Iris pigment epithelial cell (primary cell): ENCODE measurements at places on chromosomes 2 and 18.

DNA sequence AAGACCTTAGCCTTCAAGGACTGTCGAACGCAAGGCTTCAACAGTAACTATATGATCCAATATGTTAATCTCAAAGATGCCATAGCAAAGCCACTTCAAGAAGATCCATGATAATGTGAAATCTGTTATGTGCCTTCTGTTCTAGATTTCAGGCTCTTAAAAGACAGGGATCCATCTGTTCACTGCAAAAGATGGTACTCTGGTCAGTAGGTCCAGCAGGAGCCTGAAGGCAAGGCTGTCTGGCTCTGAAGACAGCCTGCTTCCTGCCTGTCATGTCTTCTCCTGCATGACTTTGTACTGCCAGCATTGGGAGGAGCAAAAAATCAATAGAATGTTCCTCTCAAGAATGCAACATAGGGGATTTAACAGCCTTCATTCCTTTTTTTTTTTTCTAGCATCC is 270.8 kb upstream of the PARD3B start:
- no peak for DNase-seq

- DNase-seq, result no peak
Observed at GRCh38 chr2:231336700-231337099, 58.8 kb upstream of the B3GNT7 start.

GRCh38 chr2:230737300-230737699 is 24.7 kb downstream of the CAB39 start:
- DNase-seq, result no peak

DNA sequence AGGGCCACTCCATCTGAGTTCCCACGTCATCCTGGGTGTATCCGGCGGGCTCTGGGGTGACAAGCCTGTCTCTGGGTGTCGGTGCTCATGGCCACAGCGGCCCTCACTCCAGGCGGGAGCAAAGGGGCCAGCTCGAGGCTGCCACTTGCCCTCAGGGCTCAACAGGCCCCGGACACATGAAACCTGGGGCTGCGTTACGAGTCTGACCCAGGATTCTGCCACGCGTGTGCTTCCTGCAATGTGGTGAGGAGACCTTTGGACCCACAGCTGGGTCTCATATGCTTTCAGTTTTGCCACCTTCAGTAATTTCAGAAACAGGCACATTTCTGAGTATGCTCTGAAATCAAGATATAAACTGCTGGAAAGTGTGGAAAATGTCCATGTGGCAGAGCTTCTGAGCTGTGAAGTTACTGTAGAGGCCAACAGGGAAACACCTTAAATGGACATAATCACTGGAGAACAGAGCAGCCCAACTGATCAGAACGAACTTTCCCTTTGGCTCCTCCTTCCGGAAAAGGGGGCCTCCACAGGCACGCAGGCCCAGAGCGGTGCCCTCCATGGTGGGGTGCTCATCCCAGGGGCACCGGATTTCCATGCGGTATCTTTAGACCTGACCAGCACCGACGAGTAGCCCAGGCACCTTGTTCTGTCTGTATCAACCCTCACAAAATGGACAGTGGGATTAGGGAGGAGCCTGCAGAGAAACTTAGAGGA is 14.1 kb downstream of the PER2 start:
- DNase-seq, result no peak

DNA sequence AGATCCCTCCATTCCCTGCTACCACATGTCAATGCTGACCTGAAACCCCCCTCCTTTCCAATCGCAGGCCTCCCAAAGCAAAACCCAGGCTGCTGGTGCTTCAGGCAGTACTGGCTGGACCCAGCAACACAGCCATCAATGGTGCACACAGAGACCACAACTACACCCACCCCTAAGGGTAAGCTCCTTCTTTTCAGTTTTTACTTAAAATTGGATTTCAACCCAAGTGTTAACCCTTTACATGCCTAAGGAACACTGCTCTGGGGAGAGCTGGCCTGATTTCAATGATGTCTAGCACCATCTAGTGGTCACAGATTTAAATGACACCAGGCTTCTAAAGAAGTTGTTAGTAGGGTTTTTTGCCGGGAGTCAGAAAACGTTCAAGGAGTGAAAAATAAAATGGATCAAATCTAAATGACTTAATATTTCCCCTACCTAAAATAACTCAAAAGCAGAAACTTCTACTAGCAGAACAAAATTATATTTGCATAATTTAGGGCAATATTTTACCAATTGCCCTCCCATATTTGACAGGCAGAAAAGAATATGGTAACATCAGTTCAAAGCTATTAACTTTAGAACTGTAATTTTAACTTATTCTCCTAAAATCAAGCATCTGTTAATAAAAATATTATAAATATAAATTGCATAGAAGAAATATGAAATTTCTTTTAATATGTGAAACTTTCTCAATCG is 24.6 kb downstream of the FECH start:
- peak; percentile 58 for DNase-seq

DNA sequence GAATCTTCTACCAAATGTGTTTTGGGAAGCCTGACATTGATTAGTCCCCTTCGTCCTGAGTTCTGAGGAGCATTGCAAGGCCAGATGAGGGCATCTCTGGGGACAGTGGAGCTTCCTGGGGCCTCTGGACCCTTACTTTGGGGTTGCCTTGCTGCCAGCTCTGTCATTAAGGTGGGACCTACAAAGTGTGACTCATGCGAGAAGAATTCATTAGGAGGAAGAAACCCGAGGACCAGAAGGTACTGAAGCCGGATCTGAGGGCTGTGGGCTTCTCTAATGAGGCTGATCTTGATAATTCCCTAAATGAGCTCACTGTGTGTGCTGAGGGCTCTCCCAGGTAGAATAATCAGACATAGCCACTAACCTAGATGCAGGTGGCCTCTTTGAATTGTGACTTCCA is 695 bp upstream of the SCYGR2 start:
- DNase-seq, result no peak

DNA sequence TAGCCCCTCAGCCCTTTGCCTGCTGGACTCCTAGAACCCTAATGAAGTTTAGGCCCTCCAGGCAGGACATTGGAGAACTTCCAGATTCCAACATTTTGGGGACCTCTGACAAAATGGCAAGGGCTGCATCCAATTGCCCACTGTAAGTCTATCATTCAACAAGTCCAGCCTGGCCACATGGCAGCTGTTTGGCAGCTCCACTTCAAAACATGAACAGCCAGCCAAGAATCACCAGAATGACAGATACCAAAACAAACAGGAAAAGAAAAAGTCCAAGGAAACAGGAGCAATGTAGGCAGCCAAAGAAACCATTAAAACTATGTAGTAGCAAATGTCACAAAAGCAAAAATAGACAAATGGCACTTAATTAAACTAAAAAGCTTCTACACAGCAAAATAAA is 25.5 kb downstream of the SLC4A5 start:
- no peak for DNase-seq

- DNase-seq, result no peak
Observed at GRCh38 chr18:46809145-46809544, 52.3 kb upstream of the ST8SIA5 start.

- peak; percentile 47 for DNase-seq
Observed at GRCh38 chr2:109260886-109261700, 132.1 kb downstream of the SH3RF3 start.

DNA sequence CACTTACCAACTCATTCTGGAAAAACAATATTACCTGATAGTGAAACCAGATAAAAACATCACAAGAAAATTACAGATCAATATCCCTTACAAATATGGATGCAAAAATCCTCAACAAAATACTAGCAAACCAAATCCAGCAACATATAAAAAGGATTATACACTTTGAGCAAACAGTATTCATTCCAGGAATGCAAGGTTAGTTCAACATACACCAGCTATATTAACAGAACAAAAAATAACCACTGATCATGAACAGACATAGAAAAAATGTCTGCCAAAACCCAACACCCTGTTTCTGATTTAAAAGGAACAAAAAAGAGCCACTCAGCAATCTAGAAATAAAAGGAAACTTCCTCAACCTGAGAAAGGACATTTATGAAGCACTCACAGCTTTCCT is 62.1 kb downstream of the TLK1 start:
- no peak for DNase-seq

- peak; percentile 36 for DNase-seq
Observed at GRCh38 chr2:43223521-43224001, 2.8 kb downstream of the ZFP36L2 start.

GRCh38 chr2:236588932-236589592 is 19.4 kb downstream of the ACKR3 start:
- DNase-seq, result no peak

GRCh38 chr2:143264851-143265250 is 135.6 kb downstream of the ARHGAP15 start:
- DNase-seq, result peak; percentile 83

DNA sequence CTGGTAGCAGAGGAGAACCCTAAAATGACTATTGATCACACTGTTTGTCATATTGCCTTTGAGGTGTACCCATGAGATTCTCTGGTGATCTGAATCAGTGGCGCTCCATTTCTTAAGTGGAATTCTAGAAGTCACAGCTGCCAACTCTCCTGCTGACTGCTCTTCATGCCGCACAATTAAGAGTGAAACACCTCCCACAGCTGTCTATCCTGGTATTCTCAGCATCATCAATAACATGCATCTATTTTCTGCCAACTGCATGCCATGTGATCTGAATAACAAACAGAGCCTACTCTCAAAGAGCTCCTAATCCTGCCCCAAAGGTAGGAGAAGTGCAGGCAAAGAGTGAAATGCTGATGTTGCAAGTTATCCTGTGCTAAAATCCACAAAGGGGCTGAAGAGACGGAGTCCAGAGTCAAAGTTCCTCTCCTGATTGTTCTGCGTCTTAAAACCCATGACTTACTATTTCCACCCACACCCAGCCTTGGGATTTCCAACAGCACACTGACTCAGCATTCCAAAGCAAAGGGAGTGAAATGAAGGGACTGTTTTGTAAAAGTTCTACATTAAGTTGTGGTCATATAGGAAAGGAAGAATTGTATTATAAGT is 13.7 kb upstream of the DAPL1 start:
- DNase-seq, result peak; percentile 78

DNA sequence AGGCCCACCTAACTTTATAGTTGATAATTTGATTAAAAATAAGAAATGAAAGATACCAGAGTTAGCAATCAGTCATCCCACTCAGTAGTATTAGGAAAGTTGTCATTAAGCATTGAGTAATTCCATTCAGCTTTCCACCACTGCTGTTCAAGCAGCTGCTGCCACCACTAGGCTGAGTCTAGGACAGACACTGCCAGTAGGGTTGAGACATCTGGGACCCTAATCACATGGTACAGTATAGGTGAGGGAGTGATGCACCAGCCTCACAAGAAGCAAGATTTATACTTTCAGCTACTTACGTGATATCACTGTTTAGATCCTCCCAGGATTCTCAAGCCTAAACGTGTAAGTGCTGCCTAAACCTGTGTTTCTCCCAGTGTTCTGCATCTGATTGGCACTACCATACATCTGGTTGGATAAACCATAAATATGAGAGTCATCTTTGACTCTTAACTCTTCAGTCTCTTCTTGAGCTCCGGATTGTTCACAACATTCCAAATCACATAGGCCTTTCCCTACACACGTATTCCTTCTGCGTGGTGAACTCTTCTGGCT is 3.2 kb downstream of the UBXN4 start:
- DNase-seq, result peak; percentile 48

- no peak for DNase-seq
Observed at GRCh38 chr18:36337679-36338402, 40.3 kb downstream of the FHOD3 start.

DNA sequence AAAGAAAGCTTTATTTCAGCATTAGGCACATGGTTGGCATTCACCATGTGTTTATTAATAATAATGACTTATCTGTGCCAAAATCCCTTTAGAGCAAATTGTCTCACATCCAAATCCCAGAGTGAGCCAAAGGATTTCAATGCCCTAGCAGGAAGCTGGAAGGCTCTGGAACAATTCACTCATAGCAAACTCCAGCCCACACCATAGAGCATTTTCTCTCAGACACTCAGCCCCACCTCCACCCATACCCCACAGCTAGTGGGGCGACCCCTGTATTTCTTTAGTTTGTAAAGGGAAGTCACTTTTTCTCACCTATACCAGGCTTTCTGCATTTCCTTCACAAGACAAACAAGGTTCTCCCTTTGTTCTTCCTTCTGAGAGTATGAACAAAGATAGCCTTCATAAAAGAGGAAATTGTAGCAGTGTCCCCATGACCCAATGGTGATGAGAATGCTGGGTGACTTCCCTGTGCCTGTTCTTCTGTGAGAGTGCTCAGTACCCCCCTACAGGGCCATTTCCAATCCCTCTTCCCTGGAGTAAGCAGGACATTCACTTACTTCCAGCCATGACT is 100.1 kb upstream of the APCDD1 start:
- no peak for DNase-seq

GRCh38 chr18:31825772-31826171 is 65.1 kb upstream of the SLC25A52 start:
- no peak for DNase-seq
